HS-5 (cell line): ENCODE measurements at places on chromosomes 7 and 10.
A peak's percentile ranks its signal among the peaks of the same experiment; 100 is the strongest.

DNA sequence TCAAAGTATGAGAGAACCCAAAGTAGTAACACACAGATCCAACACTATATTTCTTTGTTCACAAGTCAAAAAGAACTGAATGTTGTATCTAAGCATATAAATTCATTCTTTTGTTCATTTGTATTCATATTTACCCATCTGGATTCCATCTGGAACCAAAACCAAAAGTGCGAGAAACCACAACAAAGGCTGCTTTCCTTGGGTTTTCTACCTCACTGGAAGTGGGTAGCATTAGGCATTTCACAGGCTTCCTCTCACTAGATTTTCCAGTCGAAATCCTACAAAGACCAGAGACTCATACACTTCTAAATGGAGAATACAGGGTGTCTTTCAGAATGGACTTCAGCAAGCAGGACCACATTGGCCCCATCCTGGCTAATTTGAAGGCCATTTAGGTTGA, 109.8 kb upstream of the WNT16 start:
- DNase-seq = no peak

GRCh38 chr10:122373721-122374120, 787 bp upstream of the PLEKHA1 start:
- no peak for DNase-seq

DNA sequence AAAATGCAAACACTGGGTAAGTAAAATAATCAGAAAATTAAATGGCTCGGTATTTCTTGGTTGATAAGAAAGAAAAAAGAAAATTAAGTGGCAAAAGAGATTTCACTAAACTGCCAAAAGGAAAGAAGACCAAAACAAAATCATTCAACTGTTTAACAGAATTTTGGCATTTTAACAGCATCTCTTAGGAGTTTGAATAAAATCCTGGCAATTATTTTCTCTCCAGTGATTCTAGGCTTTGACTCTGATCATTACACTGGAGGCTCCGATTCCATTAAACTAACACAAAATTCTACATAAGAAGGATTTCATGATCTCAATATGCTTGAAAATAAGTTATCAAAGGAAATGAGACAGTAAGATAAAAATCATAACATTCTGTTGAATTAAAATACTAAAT, 62.3 kb downstream of the ARHGAP21 start:
- DNase-seq = no peak

DNA sequence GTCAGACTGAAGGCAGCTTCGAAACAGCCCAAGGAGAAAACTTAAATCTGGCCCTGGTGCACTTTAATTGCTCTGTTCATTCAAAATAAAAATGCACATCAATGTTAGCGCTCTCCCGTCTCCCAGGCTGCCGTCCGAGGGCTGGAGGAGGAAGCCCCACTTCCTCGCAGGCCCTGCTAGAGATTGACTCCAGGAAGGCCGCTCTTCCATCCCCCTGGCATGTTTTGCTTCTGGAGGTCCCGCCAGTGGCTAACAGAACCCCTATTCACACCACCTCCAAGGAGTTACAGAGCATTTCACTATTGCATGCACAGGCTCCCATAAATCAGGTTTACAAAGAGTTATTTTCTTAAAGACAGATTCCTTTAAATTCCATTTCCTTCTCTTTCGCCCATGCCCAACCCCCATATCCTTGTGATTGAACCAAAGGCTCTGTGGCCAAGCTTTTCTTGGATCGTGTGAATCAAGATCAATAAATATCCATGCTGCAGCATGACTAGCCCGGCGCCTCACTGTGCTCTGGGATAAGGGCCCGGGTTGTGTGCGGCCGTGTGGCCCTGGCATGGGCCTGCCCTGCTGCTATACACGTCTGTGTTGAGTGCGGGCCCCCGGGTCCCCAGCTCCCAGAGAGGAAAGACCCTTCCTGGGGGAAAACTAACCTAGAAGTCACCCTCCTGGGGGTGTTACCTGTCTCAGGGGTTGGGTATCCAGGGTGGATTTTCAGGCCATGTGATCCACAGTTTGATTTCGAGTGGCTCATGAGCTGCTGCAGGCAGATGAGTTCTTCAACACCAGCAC, 118.7 kb upstream of the GDF10 start:
- DNase-seq = no peak

DNA sequence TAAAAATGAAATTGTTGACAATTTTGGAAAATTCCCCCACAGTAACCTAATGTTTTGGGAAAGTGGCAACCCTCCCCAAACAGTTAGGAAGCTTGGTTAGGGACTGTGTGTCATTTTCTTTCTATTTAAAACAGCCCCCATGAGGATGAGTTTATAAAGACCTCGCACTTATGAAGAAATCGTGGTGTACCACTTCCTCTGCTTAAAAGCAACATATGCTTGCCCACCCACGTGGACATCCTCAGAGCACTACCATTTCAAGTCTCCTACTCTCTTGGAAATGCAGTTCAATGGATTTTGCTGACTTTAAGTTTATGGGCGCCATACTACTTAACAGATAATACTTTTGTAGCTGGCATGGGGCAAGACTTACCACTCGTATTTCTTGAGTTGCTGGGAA, 223.8 kb downstream of the DYNC1I1 start:
- DNase-seq = no peak

DNA sequence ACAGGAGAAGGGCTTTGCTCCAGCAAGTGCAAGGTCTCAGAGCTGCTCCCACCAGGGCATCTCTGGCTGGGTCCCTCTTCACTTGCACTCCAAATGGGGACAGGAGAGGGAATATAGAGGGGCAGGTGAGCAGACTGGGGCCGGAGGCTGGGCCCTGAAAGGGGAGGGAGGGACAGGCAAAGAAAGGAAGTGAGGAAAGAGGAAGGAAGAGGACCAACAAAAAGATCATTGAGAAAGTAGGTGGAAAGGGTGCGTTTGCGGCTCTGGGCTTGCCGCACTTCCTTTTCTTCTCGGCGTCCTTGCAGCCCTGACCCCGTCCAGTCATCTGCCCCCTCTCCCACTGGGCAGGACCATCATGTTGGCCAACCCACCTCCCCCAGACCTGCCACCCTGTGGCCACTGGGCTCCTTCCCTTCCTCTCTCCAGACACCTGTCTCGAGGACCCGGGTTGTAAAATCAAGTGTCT, 14.0 kb downstream of the ITPRIP start:
- no peak for DNase-seq

GRCh38 chr10:63055705-63056104, 77.4 kb upstream of the NRBF2 start:
- DNase-seq = no peak

DNA sequence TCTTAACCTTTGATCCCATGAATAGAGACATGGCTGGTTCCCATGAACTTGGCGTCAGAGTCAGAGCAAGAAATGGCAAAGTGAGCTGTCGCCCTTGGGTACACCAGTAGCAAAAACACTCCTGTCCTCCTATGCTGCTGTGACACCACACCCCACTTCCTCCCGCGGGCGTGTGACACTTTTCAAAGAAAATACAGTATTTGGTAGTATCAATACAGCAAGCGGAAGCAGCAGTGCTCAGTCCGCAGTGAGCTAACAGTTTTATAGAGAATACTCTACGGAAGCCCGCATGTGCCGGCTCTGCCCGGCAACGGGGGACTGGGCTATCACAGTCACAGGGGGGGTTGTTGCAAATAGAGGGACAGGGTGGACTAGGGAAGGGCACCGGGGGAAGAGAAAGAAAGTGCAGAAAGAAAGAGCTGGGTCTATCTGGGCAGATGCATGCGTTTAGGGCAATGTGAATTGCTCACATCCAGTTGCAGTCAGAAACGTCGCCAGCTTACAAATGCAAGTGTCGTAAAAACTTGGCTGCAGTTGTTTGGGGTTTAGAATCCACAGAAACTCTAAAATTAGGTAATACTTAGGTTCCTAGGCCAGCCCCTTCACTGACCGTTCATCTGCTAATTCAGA, 49.8 kb downstream of the PRKCQ start:
- no peak for DNase-seq

DNA sequence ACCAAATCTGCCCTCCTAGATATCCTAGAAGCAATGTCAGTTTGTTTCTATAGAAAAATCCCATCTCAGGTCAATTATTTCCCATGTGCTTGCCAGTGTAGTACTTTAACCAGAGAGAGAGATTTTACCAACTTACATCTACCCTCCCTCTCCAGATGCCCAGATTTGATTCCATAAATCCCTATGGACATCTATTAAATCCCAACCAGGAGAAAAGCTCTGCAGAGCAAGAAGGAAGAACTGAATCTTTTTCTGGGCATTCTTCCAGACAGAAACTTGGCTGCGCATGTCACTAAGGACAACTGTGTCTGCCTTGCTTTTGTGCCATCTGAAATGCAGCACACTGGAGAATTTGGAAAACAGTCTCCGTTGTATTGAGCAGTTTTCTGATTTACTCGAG, 597.6 kb downstream of the SORCS1 start:
- DNase-seq = no peak

DNA sequence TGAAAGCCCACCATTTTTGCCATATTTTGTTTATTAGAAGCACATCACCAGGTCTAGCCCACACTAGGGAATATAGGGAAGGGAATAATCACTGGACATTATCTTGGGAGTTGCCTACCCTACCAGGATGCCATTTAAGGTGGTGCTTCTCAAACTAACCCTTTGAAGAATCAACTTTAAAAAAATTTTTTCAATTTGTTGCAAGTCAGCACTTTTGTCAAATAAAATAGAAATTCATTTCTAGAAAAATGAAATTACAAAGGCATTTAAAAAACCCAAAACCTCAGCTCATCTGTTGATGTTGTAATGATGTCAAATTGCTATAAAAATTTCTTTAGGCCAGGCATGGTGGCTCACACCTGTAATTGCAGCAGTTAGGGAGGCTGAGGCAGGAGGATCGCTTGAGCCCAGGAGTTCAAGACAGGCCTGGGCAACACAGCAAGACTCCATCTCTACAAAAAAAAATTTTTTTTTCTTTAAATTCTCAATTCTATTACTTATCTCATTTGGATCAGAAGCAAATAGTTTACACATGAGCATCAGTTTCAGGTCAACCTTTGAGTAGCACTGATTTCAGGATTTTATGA, 2.5 kb upstream of the NFE2L3 start:
- no peak for DNase-seq

- no peak for DNase-seq
These were observed 582.5 kb downstream of the CNTNAP2 start for GRCh38 chr7:146698995-146699610.

DNA sequence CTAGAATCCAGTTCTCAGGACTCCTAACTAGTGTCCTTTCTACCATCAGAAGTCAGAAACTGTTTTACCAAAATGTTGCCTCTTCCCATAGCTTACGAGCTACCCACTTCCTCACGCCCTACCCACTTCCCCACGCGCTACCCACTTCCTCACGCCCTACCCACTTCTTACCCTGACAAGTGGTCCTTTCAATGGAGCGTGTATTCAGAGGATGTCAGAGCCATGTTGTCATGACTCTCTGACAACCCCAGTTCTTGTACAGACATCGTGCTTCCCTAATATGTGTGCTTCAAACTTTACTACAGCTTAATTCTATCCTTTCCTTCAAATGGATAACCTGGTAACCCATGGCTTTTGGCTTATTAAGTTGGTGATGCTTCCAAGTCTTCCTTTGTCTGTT, 84.8 kb upstream of the PHF14 start:
- DNase-seq = no peak

GRCh38 chr7:47846138-47846836, 102.0 kb downstream of the PKD1L1 start:
- peak; percentile 9 for DNase-seq

GRCh38 chr10:122515022-122515424, 45.5 kb upstream of the DMBT1 start:
- no peak for DNase-seq

DNA sequence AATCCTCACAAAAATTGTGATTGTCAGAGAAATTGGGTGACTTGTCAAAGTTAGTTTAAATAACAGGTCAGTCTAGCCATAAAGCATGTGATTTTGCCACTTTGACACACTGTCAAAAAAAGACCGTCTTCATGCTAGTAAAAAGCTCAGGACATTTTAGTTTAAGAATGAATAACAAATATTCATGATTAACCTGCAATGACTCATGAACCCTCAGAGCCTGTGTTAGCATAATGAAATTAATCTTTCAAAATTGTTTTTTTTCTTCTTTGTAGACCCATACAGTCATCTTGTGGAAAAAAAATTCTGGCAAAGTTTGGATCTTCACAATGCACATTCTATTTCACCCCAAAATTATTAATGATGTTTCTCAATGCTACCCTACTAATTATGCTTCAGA, 255.2 kb upstream of the POT1 start:
- no peak for DNase-seq

DNA sequence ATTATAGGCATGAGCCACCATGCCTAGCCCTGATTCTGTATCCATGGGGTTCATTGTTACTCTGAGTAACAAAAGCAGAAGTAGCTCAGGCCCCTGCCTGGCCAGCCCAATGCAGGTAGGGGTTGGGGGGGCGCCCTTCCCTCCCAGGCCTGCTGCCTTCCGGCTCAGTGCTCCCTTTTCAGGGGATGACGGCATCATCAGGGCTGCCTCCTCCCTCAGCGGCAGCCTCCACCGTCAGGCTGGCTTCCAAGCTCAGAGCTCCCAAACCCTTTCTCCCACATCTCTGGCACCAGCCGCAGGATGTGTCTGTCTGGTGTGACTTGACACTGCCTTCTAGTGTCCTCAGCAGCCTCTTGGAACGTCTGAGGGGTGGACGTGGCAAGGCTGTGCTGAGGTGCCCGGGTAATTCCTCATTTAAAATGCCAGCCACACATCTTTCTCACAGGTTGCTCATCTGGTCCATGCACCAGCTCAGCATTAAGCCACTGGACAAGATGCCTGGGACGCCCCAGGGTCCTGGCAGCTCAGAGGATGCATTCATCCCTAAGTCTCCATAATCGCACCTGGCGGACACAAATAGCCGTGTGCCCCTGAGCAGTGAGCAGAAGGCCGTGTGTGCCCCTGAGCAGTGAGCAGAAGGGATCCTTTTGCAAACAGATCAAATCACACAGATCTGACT, 38.2 kb downstream of the PAPOLB start:
- no peak for DNase-seq

DNA sequence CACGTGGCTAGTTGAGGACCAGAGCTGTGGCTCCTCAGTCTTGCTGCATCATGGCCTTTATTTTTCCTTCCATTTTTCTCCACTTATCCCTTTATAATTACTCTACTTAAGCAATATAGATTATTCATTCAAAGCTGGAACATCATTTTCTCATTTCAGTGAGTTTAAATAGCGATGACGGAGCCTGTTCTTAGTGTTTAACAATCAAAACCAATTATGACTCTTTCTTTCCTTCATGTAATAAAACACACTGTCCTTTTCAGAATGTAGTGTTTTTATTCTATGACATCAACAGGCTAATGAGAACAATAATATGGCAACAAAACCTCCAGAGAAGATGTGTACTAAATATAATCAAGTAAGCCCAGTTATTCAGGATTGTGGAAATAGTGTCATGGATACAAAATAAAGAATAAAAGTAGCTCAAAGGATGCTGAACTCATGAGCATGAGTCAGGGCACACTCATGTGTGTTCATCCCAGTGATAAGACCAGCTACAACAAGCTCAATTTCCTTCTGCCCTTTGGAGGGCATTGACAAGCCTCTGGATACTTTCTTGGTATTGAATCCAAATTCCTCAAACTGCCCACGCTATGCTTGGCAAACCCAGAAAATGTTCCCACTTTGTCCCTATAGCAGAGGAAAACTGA, 188.4 kb downstream of the CYP26A1 start:
- DNase-seq = peak; percentile 19
